Sigmoid colon (tissue), 7 donors: ENCODE measurements at places on chromosomes 12 and 14.

DNA sequence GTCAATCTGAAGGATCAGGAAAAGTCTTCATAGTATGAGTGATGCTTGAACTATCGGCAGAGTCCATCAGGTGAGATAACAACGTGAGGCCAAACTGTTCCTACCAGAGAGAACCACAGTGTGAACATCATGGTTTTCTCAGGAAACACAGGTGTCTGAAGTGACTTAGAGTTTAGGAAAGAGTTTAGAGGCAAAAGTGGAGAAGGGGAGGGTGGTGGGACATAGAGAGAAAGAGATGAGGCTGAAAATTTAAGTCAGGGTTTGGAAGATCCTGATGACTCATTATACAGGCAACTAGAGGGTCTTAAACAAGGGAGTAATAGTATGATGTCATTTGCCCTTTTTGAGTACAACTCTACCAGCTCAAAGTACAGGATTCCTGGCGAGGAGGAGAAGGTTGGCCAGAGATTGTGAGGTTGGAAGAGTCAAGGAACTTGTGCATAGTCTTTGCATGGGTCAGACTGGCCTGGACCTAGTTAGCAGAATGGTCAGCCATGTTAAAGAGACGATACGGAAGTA is 16.0 kb downstream of the CPNE8 start:
- no peak for DNase-seq

DNA sequence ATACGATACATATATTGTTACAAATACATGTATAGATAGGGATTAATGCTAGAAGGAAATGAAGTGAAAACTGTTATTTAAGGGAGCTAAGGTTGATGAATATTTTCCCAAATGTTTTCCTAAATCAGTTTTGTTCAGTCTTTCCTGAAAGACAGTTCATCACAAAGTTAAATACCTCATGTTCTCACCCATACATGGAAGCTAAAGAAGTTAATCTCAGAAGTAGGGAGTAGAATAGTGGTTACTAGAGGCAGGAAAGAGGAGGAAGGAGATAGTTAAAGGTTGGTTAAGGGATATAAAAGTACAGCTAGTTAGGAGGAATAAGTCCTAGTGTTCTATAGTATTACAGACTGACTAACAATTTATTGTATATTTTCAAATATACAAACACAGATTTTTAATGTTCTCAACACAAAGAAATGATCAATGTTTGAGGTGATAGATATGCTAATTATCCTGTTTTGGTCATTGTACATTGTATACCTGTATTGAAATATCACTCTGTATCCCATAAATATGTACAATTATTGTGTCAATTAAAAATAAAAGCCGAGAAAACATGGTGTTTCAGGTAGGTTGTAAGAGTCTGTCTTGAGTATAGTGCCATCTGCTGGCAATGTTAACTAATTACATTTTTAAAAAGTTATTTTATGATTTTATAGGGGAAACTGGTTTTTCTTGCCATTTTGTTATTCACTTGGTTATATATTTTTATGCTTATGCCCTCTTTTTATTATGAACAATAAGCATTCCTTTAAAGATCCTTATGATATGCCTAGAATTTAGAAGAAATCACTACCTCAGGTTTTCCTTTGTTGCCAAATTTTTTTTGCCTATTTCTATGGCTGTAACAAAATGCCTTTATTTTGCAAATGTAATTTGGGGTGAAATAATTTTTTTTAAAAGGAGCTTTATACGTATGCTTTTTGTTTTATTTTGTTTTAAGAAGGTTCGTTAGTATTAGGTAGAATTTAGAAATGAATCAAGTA is 26.9 kb downstream of the ZDHHC17 start:
- no peak for DNase-seq

DNA sequence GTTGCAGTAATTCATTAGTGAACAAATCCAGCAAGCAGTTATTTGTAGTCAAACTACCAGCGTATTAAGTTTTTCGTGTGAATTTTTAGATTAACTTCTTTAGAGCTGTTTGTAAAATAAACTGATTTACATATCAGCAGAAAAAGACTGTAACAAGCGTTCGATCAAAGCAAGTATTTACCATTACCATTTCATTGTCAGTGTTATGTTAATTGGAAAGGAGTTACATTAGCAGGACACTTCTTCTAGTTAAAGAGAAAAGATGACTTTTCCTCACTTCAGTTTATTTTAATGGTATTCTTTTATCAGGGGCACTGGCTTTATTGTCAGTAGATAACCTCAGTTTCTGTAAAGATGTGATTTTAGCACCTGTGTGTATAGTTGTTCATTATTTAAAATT is 151.1 kb upstream of the AEBP2 start:
- DNase-seq, result no peak

- DNase-seq, result peak; percentile 77
Measured at GRCh38 chr12:64029013-64029857, 184.7 kb downstream of the SRGAP1 start.

DNA sequence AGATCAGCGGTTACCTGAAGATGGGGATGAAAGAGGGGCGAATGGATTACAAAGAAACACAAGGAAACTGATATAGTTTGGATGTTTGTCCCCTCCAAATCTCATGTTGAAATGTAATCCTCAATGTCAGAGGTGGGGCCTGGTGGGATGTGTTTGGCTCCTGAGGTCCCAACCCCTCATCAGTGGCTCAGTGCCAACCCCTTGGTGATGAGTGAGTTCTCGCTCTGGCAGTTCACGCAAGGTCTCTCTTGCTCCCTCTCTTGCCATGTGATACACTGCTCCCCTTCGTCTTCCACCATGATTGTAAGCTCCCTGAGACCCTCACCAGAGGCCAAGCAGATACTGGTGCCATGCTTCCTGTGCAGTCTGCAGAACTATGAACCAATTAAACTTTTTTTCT is 28.0 kb downstream of the ITGA7 start:
- peak; percentile 58 for DNase-seq

DNA sequence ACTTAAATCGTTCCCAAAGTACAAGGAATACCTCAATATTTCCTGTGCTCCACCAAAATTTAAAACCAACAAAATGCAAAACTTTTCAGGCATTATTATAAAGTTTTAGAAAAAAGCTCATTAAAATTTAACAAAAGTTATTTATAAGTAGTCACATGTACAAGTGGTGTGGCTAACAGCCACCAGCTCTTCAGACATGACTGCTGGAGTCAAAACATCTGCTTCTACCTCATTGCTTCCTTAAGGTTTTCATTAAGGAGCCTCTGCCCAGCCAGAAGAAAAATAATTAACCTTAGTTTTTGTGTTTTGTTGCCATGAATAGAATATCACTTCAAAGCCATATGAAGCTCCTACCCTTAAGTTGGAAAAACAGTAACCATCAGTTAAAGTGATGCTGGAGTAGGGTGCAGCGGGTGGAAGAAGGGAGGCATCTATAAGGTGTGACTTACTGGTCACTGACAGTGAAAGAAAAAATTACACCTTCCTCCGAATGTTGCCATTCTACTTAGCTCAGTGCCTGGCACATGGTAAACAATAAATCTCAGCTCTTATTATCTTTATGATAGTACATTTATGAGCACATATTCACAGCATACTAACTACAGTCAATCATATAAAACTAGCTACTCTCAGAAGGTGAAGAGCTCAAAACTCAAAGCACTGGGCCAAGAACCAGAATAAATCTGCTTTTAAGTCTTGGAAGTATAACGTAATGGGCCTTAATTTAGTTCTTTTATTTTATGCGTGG is 57.7 kb downstream of the GALC start:
- no peak for DNase-seq

DNA sequence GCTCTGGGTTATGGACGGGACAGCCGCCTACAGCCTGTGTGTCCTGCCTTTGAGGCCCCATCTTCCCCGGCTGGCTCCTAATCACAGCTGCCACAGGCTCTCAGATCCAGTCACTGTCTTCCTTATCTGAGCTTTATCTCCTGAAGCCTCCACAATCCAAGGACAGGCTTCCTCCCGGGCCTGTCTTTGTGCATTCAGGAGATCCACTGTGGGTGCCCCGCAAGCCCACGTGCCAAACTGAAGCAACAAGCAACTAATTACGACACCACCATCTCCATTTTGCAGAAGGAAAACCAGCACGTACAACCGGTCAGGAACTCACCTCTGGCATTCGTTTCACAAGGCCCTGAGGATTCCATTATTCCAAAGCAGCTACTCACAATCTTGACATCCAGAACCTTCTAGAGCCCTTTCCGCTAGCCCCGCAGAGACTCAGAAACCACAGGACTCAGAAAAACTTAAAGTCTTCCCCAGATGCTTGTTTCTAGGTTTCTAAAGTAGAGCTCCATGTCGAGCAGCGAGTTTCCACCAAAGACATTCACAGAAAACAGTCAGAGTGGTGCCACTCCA is 14.0 kb downstream of the SYNE3 start:
- DNase-seq, result no peak

- DNase-seq, result no peak
Measured at GRCh38 chr14:60195179-60195810, 30.1 kb upstream of the DHRS7 start.
